CD4-positive, alpha-beta T cell treated with Interleukin-6 at 100 ng/mL for 8 hours (primary cell): ENCODE measurements at places on chromosomes 4 and X.

GRCh38 chrX:19629541-19629940, 114.2 kb upstream of the MAP3K15 start:
- no peak for DNase-seq

GRCh38 chr4:170931321-170931720, 841.6 kb upstream of the AADAT start:
- DNase-seq: no peak

GRCh38 chrX:29797156-29797555, 418.2 kb upstream of the MAGEB2 start:
- no peak for DNase-seq

DNA sequence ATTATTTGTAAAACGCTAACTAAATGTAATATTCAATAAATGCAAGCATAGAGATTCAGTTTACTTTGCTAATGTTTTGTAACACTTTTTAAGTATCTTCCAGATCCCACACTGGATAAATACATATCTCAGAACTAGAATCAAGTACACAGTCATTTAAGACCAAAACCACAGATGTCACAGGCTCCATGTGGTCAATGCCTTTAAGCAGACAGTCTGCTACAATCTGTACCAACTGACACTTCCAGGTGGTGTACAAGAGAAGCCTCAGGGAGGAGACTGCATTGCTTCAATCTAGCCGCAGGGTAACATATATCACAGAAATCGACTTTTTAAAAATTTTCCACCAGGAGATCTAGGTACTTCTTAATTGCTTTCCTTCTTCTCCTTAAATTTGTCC, 229.6 kb upstream of the DIAPH2 start:
- DNase-seq: no peak

DNA sequence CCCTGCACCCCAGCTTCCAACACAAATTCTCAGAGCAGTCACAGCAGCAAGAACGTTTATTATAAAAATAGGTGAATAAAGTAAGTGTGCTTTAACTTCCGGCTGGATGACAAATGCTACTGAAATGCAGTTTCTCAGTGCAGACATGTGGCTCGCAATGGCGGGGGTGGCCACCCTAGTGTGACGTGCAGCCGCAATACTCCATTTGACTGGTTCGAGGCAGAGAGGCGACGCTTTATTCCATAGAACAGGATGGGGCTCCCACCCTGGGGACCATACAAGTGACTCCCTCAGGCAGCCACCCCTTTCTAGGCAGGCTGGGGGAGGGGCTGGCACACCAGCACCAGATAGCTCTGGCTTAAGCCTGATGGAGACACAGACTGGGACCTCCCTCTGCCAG, 14.5 kb downstream of the TNIP2 start:
- DNase-seq: no peak

DNA sequence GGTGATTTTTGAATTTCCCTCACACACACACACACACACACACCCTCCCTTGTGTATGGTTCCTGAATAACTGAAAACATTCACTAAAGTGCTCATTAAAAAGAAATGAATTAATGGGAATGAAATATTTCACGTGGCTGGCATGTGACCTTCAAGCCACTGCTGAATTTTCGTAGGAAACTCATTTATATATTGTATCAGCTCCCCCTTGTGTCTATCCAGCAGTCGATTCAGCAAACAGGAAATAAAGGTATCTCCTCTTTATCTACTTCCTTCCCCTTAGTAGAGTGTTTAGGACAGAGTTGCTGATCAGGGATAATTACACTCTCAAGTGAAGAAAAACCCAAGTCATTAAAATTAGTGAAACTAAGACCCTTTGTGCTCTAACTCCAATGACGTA, 912.6 kb upstream of the LCORL start:
- no peak for DNase-seq

- no peak for DNase-seq
Measured at GRCh38 chr4:70997036-70997435, 3.6 kb downstream of the DCK start.

- peak; percentile 48 for DNase-seq
Measured at GRCh38 chr4:2009651-2010233, 968 bp upstream of the NELFA start.

DNA sequence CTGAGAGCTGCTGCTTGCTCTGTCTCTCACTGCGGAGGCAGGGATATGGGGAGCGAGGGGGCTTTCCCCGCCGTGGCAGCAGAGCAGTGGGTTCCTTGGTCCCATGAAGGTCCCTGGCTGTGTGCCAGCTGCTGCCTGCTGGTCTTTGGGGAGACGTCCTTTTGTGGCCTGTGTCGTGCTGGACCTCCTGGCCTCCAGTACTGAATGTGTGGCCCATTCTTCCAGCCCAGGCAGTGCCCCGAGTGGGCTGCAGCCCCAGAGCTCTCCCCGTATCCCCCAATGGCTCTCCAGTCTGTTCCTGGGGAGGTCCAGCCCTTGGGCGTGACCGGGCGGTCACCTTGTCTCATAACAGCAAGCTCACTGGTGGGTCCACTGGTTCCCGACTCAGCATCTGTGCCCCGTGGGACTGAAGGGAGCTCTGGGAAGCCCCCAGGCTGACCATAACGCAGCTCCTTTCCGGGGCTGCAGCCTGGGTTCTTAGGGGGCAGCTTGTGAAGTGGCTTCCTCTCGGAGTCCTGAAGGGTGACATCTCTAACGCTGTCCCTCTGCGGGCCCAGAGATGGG, 115.6 kb downstream of the SMIM20 start:
- no peak for DNase-seq

DNA sequence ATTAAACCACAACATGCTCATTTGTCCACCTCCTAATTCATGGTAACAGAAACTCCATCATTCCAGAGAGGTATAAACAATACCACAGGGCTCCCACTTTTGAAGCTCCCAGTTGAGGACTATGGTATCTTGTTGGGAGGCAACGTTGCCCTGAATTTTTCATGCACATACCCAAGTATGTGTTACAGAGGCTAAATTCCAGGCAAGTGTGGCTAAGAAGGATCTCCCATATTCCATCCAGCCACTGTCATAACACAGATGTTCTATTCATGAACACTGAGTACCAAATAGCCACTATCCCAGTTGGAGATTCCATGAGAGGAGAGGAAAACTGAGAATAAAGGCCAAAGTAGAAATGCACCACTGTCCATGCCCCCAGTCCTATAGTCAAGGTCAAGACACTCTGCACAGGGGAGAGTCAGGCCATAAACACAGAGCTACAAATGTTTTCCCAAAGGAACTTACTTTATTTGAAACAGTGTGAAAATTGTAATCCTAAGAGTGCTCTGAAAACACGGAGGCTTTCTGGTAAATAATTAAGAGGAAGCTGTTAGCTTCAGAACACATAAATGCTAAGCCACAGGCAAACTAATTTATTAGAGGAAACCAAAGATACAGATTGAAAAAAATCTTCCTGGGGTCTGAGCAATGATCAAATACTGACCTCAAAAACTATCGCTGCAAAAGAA, 42.4 kb upstream of the TMPRSS11B start:
- DNase-seq: no peak

- no peak for DNase-seq
Measured at GRCh38 chr4:8607603-8608481, 15.3 kb downstream of the CPZ start.

GRCh38 chr4:84710548-84710947, 127.6 kb downstream of the CDS1 start:
- no peak for DNase-seq

GRCh38 chr4:189792924-189793618, 147.6 kb upstream of the FRG1 start:
- peak; percentile 3 for DNase-seq

DNA sequence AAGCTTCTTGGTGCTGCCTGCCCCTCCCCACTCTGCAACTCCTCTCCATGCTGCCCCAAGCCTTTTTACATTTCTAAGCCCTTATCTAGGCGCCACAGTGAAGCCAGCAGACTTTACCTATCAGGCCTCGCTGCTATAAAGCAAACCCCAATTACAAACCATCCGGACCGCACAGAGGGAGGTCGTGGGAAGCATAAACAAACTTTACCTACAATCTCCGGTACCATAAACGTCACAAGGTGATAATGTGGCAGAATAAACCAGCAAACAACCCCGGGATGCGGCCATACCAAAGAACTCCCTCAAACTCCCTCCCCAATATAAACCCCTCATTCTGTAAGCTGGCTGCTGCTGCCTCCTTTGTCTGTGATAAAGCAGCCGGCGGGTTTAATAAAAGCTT, 54.0 kb upstream of the ZCCHC13 start:
- no peak for DNase-seq

GRCh38 chrX:16060252-16060651, 63.1 kb upstream of the GRPR start:
- DNase-seq: no peak

GRCh38 chr4:123235431-123235830, 161.2 kb upstream of the SPRY1 start:
- DNase-seq: no peak

GRCh38 chr4:153295131-153295755, 49.2 kb upstream of the MND1 start:
- no peak for DNase-seq

- DNase-seq: no peak
Measured at GRCh38 chrX:130196466-130196865, 24.7 kb downstream of the RAB33A start.

DNA sequence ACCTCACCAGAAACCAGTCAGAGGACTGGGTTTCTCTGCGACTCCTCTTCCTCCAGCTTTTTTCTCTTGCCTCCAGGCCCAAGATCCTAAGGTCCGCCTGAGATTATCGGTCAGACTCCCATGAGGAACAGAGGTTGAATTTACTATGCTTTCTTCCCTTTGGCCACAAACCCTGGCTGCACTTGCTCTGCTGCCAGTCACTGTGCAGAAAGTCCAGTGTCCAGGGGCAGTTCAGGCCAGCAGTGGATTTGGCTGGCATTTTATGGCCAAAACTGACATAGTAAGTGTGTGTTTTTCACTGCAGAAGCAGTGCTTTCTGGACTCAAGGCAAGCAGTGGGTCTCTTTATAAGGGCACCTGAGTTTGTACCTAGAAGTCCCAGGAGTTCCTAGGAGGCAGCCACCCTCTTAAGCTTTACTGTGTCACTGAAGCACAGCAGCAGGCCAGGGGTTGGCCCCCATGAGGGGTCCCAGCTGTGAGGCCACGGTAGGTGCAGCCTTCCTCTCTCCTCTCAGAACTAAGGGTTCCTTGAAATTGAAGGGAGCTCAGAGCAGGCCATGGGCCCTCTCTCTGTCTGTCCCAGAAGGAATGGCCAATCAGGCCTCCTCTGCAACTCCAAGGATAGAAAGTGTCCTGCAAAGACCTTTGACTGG, 3.4 kb downstream of the RTL5 start:
- no peak for DNase-seq

DNA sequence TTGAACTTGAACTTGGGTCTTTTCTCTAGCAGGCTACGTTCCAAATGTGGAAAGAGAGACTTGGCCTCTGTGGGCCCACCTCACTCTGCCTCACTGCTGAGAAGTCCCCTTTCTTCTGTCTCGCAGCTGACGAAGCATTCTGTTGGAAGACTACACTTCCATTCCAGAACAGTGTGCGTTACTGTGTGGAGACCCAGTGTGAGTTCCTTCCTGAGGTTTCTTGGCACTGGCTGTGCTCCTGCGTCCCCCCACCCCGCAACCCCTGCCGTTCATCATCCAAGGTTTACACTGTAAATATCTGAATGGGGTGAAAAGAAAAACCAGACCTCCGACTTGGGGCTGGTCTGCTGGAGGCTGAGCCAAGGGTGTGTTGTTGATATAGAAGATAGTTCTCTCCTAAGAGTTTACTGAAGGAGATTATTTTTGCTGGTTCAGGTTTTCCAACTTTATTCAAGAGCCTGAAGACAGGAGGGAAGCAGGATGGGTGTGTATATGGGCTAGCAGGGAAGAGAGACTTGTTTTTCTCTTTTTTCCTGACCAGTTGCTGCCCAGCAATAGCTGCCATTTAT, 34.7 kb downstream of the NHSL2 start:
- DNase-seq: no peak

DNA sequence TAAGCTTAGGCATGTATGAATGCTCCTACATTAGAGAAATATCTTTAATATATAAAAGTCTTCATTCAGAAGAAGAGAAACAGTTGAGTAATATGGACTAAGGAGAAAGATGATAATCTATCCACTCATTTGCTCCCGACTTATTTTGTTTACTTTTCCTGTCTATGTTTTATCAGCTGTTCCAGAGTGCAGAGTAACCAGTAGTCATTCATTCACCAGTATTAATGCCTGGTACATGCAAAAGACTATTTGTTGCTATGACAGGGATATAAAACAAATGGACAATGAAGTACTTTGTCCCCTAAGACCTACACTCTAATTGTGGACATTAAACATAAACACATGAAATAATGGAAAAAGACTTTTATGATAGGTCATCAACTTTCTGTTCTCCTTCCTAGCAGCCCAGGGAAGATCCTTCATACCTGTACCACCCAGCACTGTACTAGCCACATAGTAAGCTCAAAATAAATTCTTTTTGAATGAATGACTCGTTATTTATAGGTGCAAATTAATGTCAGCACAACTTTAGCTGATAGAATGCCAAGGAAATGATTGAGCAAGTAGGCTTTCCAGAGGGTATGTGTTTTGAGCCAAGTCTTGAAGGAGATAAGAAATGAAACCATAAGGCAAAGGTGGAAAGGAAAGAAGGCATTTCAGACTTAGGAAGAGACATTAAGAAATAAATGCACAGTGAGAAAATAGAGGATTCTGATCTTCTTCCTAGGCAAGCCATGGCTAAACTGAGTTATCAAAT, 45.0 kb upstream of the IL13RA1 start:
- DNase-seq: no peak

GRCh38 chr4:81930506-81931238, 443.1 kb downstream of the HNRNPD start:
- no peak for DNase-seq

- no peak for DNase-seq
Measured at GRCh38 chrX:538311-538710, 92.3 kb upstream of the SHOX start.

GRCh38 chrX:39519030-39519488, 578.7 kb downstream of the BCOR start:
- DNase-seq: no peak

- DNase-seq: no peak
Measured at GRCh38 chrX:16023790-16024734, 99.3 kb upstream of the GRPR start.

DNA sequence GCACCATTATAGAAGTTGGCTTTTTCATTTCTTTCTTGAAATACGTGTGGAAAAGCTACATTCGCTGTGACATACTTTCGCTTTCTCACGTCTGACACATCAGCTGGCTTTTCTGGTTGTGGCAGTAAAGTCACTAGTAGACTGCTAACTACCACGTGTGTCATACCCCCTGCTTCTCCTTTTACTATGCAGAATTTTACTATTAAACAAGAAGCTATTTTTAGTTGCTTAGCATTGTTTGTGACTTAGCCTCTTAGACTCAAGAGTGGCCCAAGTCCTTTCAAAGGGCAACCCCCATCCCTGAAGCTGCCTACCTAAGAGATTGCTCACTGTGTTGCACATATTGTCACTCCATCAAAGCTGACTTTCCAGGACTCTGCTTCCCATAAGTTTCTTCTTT, 2.1 kb upstream of the IL2 start:
- DNase-seq: peak; percentile 58

GRCh38 chr4:186927624-186928023, 204.0 kb upstream of the FAT1 start:
- no peak for DNase-seq
